ENCODE measurements at places on chromosomes 7 and 10.

DNA sequence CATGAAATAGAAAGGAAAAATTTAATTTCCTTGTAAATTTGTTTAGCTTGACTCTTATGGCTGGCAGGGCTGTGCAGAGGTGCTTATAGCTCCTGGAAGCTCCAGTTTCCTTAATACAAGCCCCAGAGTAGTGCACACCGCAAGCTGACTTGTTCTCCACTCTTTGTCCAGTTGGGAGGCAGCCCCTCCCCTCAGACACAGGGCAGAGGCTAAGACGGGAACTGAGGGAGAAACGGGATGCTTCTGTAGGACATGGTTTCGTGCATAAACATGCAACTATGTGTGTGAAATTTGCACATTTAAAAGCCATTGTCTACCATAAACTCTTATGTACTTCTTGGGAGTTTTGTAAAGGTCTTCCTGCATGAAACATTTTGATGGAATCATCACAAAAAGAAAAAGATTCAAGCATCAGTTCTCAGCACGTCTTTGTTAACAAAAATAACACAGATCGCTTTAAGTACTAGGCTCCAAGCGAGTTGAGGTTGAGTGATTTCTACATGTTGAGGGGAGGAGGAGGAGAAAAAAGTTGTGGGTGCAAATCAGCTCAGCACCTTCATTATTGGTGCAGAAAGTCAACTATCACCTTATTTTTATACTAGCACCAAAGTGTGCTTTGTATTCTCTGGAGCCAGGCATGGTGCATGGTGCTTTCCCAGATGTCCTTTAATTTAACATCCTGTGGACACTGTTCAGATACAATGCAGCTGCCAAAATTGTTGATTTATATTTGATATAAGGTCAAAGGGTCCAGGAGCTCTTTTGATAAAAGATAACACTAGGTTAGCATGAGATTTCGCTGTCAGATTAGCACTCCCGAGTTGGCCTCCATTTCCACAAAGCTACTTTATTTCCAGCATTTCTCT lies 124.5 kb downstream of the CHN2 start:
- DNase-seq, result no peak

DNA sequence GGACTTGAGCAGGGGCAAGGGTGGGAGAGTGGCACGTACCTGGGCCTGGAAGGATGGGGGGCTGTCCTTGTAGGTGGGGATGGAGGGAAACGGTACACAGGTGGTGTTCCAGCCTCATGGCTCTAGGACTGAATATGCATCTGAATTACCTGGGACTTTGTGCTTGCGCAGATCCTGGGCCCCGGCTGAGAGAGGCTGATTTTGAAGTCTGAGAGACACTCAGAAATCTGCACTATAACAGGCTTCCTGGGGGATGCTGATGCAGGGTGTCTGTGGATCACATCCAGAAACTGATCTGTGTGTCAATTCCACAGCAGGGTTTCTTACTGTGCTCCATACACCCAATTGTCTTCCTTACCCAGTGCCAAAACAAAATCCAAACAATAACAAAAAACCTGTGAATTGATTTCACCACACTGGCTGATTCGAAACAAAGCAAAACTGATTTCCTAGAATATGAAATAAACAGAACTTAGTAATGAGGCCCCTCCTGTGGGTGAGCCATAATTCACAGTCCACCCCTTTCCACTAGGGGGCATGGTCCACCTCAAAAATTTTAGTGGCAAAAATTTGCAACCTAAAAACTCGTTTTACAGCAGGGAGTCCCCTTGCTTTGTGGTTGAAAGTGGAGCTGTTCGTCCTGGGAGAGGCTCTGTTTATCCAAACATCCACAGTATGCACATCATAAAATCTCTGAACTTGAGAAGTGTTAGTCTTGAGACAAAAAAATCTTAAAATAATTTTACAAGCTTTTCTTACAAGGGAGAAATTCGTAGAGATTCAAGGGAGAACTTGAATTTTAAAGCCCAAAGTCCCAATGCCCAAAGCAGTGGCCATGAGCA lies 32.0 kb upstream of the PLEKHA1 start:
- DNase-seq, result peak; percentile 65

GRCh38 chr10:101256387-101256786 lies 27.1 kb upstream of the LBX1 start:
- no peak for DNase-seq

- no peak for DNase-seq
Measured at GRCh38 chr7:3892686-3893085, 591.6 kb downstream of the SDK1 start.

GRCh38 chr10:66782776-66783175 lies 143.1 kb upstream of the LRRTM3 start:
- no peak for DNase-seq

DNA sequence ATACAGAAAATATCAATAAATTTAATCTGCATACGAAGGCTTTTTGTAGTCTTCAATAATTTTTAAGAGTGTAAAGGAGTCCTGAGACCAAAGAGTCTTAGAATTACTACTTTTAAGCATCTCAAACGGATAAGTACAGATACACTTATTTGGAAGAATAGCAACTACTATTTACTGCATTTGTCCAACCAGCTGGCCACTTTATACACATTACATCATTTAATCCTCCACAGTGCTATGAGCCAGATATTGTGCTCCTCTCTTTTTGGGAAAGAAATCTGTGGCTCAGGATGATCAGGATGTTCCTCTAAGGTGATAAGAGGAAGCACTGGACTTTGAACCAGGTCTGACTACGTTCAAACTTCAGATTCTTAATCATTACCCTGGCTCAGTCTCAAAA lies 588.6 kb upstream of the LRRTM3 start:
- DNase-seq, result no peak

GRCh38 chr7:99363286-99363685 lies 11.2 kb upstream of the ARPC1B start:
- DNase-seq, result no peak

- DNase-seq, result peak; percentile 73
Measured at GRCh38 chr7:129225206-129225930, 538 bp downstream of the AHCYL2 start.

DNA sequence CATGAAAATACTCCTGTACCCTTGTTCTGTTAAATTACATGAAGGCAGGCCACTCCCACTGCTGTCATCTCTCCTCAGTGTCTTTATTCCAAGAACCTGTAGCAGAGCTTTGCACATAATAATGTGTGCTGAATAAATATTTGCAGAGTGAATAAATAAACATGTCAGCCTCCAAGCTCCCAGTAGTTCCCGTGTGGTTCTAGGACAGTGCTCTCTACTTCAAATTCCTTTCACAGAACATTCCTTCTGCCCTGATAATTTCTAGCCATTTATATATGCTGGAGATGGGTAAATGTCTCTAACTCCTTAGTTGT lies 20.3 kb upstream of the HYAL4 start:
- DNase-seq, result no peak

DNA sequence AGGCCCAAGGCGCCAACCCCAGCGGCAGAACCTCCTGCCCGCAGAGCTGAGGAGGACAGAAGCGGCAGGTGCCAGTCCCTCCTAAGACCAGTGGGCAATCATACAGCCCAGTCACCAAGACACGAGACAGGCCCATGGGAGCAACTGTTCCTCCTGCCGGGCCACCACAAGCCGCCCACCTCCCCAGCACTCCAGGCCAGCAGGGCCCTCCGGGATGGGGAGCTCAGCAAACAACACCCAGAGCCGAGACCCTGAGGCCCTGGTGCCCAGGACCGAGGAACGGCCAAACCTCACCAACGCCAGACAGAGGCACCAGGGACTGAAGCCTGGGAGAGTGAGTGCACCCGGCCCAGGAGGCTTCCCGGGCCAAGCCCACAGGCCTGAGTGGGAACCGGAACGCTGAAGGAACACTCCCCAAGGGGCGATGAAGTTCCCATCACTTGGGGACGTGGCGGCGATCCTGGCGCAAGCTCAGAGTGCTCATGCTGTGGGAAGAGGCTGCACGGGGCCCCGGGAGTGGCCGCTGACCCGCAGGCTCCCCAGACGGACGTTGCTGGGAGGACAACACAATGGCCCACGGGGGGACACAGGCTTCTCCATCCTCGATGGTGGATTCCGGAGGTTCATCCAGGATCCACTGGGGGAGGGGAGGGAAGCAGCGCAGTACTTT lies 35.1 kb downstream of the GPER1 start:
- no peak for DNase-seq

DNA sequence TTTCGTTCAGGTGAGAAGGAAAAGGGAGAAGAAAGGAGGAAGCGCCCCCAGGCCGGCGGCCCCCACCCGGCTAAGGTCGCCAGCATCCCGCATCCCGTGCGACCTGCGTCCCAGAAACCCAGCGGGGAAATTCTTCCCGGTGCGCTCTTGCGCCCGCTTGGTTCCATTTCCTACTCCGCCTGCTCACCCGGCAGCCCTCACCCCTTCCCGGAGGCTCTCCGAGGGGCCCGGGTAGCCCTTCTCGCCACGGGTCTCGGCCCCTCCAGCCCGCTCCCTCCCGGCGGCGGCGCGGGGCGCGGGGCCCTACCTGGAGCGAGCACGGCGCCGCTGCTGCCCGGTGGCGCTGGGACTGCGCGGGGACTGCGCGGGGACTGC lies at the start of gene PRKCQ:
Gene PRKCQ, minus strand, starts transcription at position 373 of the 375 bp plus-strand sequence. CDS start 65,141 bp downstream, outside the sequence.
- DNase-seq, result no peak

DNA sequence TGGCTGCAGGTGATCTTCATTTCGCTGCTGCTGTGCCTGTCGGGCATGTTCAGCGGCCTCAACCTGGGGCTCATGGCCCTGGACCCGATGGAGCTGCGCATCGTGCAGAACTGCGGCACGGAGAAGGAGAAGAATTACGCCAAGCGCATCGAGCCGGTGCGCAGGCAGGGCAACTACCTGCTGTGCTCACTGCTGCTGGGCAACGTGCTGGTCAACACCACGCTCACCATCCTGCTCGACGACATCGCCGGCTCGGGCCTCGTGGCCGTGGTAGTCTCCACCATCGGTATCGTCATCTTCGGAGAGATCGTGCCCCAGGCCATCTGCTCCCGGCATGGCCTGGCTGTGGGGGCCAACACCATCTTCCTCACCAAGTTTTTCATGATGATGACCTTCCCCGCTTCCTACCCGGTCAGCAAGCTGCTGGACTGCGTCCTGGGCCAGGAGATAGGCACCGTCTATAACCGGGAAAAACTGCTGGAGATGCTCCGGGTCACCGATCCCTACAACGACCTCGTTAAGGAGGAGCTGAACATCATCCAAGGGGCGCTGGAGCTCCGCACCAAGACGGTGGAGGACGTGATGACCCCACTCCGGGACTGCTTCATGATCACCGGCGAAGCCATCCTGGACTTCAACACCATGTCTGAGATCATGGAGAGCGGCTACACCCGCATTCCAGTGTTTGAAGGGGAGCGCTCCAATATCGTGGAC lies 1.3 kb downstream of the CNNM2 start:
- no peak for DNase-seq

DNA sequence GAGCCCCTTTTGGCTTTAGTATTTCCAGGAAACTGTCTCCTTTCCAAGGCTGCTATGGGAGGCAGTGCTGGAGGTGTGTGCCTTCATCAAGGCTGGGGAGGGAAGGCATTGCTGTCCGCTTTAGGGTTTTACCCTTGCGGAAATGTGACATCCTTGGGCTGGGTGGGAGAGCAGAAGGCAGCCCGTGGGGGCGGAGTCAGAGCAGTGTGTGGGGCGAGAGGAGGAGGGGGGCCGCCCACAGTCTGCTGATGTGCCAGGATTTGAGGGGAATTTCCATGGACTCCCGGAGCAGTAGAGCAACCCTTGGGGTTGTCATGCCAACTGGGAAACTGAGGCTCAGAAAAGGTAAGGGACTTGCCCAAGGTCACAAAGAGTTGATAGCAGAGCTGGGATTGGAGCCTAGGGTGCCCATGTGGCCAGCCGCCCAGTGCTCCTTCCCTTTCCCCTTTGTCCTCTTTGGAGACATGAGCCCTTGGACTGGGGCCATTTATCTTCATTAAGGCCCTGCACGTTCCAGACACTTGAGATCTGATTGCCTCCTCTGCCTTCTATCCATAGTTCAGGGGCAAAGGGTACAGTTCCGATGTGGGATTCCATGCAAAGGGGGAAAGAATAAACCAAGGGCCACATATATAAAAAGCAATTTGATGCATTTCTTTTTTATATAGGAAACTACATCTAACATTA lies 22.2 kb downstream of the TSPAN15 start:
- DNase-seq, result no peak

DNA sequence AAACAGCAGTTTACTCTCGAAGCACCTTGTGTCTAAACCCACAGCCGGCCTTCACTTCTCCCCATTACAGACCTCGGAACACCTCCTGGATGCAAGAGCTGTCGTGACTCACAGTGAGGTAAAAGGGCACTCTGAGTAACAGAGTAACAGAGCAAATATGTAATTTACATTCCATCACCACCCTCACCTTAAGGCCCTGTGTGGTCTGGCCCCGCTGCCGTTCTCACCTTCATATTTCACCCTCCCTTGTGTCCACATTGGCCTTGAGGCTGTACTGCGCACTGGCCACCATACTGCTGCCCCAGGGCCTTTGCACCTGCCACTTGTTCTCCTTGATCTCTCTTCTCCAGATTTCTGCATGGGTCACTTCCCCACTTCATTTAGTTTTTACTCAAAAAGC lies 12.6 kb downstream of the FFAR4 start:
- no peak for DNase-seq

- DNase-seq, result peak; percentile 70
Measured at GRCh38 chr10:45464958-45465567, 91.0 kb downstream of the ALOX5 start.

DNA sequence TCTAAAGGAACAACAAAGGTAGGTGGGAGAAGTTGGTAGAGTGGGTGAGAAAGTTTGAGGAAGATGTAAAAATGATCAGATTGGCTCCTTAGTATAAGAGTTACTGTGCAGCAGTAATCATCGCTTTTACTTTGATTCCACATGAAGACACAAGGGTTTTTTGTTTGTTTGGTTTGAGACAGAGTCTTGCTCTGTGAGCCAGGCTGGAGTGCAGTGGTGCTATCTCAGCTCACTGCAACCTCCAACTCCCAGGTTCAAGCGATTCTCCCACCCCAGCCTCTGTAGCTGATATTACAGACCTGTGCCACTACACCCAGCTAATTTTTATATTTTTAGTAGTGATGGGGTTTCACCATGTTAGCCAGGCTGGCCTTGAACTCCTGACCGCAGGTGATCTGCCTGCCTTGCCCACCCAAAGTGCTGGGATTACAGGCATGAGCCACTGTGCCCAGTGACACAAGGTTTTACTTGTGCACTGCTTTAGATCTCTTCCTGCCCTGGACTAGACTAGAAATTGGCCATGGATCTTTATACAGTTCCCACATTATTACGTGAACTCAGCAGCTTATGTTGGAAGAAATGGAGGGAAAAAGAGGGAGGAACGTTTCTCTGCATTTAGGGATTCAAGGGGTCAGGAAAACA lies 10.7 kb downstream of the LUC7L2 start:
- no peak for DNase-seq

DNA sequence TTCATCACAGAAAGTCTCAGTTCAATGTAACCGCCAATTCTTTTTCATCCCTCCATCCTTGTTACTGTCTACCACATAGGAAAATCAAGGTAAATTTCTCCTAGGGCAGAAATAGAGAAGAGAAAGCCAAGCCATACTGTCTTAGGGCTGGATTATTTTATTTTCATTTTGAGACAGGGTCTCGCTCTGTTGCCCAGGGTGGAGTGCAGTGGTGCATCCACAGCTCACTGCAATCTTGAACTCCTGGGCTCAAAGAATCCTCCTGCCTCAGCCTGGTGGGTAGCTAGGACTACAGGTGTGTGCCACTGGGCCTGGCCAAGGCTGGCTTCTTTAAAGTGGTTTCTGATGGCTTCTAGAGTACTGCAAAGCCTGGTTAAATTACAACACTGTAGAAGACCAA lies 181.7 kb downstream of the SRPK2 start:
- no peak for DNase-seq
